ENCODE measurements at places on chromosomes 2 and 18.

DNA sequence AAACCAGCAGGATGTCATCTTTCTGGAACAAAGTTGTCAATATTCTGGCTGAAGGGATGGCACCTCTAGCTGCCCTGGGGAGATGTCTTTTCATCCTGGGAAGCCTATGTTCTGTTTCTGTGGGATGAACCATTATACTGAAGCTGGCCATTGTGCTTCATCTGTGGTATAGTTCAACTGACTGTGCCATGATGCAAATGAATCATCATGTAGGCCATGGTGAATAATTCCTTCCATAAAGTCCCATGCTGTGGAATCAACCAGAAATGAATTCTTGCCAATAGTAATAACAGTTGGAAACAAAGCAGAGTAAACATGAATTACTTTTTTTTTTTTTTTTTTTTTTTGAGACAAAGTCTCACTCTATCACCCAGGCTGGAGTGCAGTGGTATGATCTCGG, 64.1 kb upstream of the CNGA3 start:
- no peak for DNase-seq

GRCh38 chr2:216354306-216354705, 18.0 kb downstream of the MARCHF4 start:
- no peak for DNase-seq

- DNase-seq = no peak
Measured at GRCh38 chr2:222399038-222399783, 25.1 kb upstream of the SGPP2 start.

- no peak for DNase-seq
Measured at GRCh38 chr18:55737266-55737665, 149.3 kb upstream of the TCF4 start.

- no peak for DNase-seq
Measured at GRCh38 chr2:238560234-238560633, 133.5 kb downstream of the ASB1 start.

GRCh38 chr2:44777036-44777435, 164.5 kb upstream of the SIX3 start:
- DNase-seq = no peak

GRCh38 chr2:142707318-142707717, 170.1 kb upstream of the KYNU start:
- no peak for DNase-seq

- DNase-seq = no peak
Measured at GRCh38 chr18:55462652-55463051, 125.3 kb downstream of the TCF4 start.

DNA sequence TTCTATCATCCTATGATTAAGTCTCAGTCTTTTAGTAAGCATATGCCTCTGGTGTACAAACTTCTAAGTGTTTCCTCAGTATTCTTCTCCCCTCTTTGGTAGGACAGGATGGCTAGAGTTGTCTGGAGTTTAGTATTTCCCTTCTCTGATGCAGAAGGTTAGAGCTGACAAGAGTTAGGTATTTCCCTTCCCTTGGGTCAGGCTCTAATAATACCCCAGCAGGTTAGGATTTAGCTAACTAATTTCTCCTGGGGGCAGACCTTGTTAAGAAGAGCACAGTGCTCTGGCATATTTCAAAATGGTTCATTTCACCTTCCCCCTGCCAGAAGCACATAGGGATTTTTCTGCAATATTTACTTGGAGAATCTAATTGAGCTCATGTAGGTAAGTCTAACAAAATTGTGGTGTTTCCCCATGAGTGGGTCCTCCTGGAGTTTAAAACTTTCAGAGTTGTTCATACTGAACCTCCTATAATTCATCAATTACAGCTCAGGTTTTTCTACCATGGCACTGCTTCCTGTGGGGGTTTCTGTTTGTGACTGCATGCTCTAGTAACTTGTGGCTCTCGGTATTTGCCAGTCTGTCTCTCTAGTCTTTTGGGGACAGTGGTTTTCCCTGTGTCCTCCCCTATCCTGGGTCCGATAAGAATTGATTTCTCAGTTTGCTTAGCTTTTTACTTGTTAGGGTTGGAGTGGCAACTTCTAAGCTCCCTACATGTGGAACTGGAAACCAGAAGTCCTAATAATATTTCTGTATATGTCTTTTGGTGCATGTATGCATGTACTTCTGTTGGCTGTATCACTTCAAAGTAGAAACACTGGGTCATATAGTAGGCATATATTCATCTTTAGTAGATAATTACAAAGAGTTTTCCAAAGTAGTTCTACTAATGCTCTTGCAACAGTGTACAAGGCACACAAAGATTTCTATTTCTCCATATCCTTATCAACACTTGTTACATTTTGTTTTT, 77.7 kb downstream of the GDF7 start:
- no peak for DNase-seq

DNA sequence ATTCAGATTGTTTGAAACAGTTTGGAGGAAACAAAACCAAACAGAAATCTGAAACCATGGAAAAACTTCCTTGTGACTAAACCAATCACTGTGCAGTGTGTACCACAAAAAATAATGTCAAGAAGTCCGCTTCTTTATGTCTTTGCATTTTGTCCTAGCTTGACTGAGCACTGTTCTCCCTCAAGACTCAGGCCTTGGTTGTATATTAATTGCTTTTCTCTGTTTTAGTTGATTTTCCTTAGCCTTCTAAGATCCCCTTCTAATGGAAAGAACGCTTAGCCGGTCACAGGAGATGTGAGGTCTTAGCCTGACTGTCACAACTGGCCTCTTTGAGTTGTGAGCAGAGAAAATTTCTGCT, 56.6 kb downstream of the LCLAT1 start:
- DNase-seq = no peak

All from activated CD8-positive, alpha-beta T cell treated with anti-CD3 and anti-CD28 coated beads for 36 hours (primary cell).